ENCODE measurements at places on chromosomes 13 and 19.
A peak's percentile ranks its signal among the peaks of the same experiment; 100 is the strongest.

- no peak for DNase-seq
Observed at GRCh38 chr13:44140146-44140545, 233.5 kb upstream of the SERP2 start.

GRCh38 chr13:27339299-27339698 lies 68.7 kb downstream of the RASL11A start:
- no peak for DNase-seq

DNA sequence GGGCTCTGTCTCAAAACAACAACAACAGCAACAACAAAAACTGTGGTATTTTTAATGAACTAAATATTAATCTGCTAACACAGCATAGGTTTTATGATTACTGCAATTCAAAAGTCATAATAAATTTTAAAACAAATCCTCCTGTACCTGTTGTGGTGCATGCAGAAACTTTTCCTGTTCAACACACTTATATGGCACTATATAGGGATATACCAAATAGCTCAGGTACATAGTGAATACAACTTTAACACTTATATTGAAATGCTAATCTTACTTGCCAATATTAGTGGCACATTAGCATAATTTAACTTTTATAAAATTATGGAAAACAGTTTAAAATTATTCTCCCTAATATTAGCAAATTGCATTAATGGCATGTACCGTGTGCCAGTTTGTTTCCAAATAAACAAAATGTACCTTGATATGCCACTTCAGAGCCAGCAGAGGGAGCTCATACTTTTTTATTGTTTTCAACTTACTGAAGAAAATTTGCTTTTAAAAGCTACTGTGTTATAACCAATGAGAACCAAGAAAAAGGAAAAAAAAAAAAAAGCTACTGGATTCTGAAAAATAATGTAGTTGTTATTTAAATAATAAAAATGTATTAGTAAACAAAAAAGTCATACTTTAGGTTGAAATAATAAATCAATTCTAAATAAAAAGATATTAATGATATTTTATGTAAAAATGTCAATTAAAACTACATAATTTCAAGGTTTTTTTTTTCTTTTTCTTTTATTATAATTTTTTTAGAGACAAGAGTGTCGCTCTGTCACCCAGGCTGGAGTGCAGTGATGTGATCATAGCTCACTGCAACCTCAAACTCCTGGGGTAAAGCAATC lies 18.0 kb upstream of the RBM26 start:
- no peak for DNase-seq

GRCh38 chr13:21310220-21310619 lies 133.8 kb downstream of the MRPL57 start:
- DNase-seq = no peak

GRCh38 chr19:12867120-12868099 lies 13.8 kb downstream of the DNASE2 start:
- peak; percentile 67 for DNase-seq

- DNase-seq = no peak
Observed at GRCh38 chr13:86633346-86633745, 834.1 kb upstream of the SLITRK6 start.

DNA sequence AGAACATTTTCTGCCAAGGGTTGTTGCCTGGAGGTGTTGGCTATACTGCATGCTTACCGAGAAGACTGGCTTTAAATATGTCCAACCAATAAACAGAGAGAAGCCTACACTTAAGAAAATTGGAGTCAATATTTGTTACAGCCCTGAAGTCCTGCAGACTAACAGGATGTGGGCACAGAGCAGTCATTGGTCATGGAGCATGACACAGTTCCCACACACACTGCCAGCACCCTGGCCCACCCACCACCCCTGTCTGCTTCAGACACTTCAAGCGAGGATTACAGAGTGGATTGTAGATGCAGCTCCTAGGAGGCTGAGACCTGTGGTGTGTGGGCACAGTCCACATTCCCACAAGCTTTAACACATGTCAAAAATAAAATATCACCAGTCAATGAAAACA lies 21.0 kb upstream of the SERP2 start:
- no peak for DNase-seq

DNA sequence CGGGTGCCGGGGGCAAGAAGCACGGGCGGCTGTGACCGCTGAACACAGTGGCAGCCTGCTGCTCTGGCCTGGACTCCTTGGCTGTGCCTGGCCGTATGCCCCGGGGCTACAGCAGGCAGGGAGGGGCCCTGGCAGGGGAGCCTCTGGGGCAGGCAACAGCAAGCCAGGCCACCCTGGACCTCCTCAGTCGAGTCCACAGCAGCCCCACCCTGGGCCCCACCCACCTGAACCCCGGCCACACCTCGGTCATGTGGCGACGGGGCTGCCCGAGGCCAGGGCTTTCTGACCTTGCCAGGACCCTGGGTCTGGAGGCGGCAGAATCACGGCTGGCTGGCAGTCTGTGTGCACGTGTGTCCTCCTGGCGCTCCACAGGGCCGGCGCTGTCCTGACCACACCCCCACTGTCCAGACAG lies 8.7 kb downstream of the CILP2 start:
- no peak for DNase-seq

DNA sequence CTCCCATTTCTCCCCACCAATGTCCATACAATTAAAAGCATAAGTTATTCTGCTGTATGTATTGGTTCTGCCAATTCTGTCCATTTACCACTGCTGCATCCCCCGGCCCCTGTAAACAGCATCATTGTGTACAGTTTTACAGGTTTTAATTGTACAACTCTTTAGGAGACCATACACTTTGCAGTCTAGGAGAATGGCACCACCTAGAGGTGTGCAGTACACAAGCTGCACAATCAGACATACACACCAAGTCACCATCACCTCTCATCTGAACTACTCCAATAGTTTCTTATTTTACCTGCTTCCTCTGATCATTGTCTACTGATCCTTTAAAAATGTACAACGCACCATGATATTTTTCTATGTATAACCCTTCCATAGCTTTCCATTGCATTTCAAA lies 855.9 kb upstream of the KLHL1 start:
- no peak for DNase-seq

- DNase-seq = no peak
Observed at GRCh38 chr13:92849381-92849780, 377.2 kb upstream of the GPC6 start.

DNA sequence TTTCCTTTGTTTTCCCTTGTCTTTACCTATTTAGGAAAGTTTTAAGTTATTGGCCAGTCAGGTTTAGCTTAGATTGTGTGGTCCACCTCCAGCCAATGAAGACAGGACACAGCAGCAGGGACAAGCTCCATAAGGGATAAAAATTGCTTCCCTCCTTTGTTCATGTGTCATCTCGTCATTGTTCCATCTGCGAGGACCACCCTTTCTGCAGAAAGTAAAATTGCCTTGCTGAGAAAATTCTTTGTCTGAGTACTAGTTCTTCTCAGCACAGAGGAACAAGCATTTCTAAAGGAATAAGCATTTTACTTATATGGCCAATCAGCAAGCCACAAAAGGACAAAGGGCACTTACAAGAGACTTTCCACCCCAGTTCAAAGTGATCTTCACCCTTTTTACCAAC lies 11.4 kb downstream of the ZNF560 start:
- no peak for DNase-seq

GRCh38 chr19:35116072-35116801 lies 614 bp downstream of the FXYD3 start:
- no peak for DNase-seq

- DNase-seq = no peak
Observed at GRCh38 chr19:33293255-33294057, 8.9 kb downstream of the CEBPA start.

GRCh38 chr13:109336730-109337129 lies 449.7 kb downstream of the IRS2 start:
- DNase-seq = no peak

DNA sequence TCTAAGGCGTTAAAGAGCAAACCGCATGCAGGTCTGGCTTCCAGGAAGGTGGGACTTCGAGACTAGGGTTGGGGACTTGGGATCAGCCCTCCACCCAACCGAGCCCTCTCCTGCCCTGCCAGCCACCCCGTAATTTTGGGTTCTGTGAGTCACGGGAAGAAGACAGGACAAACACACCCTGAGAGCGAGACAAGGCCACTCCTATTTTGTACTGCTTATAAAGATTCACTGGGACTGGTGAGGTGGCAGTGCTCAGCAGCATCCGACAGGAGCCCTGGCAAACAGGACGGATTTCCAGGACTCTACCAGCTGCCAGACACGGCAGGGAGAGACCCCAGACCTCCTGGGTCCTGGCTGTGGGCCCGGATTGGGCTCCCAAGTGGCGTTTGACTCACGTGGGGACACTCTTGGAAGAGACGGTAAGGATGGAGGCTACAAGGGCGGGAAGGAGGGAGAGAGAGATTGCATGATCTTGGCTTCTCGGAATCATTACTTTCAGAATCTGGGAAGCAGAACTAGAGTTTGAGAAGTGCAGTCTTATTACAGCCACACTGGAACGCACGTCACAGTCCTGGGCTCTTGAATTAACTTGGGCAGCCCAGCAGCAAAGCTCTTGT lies at the start of gene C5AR2:
C5AR2 (plus strand) TSS at position 245 of the 617 bp plus-strand sequence. CDS start 8,625 bp downstream, outside the sequence.
- no peak for DNase-seq

GRCh38 chr19:56917998-56918397 lies 77.5 kb upstream of the PEG3 start:
- DNase-seq = no peak

DNA sequence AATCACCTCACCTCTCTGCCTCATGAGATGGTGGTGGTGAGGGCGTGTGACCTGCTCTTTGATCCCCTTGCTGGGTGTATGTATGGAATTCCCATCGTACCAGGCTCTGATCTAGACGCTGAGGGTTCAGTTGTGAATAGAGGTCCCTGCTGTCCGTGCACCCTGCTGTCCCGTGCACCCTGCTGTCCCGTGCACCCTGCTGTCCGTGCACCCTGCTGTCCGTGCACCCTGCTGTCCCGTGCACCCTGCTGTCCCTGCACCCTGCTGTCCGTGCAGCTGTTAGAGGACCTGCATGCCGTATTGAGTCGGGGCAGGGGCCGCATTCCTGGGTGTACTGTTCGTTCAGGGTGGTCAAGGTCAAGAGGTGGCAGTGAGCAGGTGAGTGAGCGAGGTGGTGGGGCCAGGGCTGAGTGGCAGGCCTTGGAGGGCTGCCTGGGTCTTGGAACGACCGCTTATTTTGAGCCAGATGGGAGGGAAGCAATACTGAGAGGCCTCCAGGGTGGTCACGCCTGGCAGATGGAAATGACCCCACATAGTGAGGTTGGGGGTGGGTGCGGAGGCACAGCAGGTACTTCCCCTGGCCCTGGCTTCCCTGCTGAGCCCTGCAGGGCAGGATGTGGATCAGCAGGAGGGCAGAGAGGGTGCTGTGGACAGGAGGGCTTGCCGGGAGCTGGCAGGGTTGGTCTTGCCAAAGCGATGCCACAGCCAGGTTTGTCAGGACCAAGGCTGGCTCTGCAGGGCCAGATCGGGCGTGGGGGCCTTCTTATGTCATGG lies 4.6 kb upstream of the EPN1 start:
- DNase-seq = no peak

DNA sequence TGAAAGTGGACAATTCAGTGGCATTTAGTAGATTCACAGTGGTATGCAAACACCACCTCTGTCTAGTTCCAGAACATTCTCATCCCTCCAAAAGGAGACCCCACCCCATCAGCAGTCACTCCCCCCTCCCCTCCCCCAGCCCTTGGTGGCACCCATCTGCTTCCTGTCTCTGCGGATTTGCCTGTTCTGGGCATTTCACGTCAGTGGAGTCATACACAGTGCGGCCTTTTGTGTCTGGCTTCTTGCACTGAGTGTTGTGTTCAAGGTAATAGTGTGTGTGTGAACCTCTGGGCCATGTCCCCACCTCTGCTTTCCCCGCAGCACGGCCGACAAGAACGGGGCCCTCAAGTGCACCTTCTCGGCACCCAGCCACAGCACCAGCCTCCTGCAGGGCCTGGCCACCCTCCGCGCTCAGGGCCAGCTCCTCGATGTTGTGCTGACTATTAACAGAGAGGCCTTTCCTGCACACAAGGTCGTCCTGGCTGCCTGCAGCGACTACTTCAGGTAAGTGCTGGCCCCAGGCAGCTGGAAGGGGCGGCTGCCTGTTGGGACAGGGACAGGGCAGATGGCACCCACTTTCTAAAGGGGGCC lies 19.4 kb upstream of the CRTC1 start:
- peak; percentile 20 for DNase-seq

DNA sequence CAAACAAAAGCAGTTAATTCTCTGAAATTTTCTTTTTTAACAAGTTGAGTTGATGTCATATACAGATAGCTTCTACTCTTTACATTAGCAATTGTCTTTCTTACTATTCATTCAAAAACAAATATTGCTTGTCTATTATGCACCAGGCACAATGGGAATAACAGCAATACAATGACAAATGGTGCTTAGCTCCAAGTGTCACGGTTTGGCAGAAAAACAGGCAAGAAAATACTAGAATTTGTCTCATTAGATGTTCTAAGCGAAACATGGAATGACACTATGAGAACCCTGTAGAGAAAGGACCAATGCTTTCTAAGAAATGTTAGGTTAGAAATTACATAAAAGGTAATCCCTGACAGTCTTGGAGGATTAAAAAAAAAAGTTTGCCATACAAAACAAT lies 187.6 kb downstream of the PCDH9 start:
- no peak for DNase-seq

DNA sequence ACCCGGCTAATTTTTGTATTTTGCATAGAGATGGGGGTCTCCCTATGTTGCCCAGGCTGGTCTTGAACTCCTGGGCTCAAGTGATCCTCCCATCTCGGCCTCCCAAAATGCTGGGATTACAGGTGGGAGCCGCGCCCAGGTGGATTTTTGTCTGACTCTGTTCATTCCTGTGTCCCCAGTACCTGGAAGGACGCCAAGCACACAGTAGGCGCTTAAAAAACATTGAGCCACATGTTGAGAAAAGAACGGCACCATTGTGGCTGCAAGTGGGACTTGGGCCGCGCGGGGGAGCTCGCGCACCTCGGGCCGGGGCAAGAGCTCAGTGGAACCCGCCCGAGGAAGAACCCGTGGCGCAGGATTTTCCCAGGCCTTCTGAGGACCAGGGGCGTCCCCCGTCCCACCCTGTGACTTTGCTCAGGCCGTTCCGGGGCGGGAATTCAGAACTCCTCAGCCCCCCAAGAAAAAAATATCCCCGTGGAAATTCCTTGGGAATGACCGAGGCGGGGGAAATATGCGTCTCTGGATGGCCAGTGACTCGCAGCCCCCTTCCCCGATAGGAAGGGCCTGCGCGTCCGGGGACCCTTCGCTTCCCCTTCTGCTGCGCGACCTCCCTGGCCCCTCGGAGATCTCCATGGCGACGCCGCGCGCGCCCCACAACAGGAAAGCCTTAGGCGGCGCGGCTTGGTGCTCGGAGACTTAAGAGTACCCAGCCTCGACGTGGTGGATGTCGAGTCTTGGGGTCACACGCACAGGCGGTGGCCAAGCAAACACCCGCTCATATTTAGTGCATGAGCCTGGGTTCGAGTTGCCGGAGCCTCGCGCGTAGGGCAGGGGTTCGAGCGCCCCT lies 1.4 kb upstream of the ICAM1 start:
- peak; percentile 85 for DNase-seq

- DNase-seq = peak; percentile 81
Observed at GRCh38 chr19:41327576-41328156, 17.7 kb downstream of the CCDC97 start.

DNA sequence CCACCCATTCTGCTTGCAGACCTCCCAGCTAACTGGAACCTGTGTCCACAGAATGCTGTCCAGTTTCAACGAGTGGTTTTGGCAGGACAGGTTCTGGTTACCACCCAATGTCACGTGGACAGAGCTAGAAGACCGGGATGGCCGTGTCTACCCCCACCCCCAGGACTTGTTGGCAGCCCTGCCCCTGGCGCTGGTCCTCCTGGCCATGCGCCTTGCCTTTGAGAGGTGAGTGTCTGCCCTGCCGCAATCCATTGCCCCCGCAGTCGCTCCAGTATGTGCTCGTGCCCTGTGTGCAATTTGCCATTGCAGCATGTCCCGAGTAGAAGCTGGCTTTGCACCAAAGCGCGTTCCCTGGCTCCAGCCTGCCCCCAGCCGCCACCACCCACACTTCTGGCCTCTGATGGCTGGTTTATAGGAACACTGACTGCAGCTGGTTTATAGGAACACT lies 41.9 kb downstream of the CERS4 start:
- no peak for DNase-seq
